CD4-positive, alpha-beta T cell treated with Interleukin-6 for 4 hours (primary cell): ENCODE measurements at places on chromosomes 11 and 22.

DNA sequence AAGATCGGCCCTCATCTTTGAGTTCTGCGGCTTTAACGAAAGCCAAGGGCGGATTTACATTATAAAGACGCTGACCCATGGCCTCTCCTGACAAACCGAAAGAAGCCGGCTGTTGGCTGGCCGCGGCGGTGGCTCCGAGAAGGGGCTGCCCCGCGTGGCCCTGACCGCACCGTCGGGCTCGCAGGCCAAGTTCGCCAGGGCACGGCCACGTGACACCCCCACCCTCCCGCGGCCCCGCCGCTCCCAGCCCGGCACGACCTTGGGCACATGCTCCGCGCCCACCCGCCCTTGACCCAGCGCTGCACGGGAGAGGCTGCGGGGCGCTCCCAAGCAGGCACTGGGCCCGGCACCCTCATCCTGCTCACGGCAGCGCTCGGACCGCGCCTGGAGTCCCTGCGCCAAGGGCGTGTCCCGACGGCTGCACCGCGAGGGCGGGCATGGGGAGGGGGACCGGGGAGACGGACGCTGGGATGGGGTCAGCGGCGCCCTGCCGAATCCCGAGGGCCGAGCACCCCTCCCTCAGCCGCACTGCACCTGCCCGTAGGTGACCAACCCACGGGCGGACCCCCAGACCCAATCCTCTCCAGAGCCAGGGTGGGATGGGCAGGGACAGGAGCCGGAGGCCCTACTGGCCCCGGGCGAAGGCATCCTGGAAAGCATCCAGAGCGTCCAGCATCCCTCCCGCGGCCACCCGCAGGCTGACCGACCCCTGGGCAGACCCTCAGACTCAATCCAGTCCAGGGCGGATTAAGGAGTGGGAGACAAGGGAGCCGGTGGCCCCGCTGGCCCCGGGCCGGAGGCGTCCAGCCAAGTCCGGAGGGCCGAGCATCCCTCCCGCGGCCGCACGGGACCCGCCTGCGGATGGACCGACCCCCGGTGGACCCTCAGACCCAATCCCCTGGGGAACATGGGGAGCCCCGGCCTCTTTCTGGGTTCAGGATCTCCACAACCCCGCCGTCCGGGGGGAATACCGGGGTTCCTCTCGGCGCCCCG lies 759 bp downstream of the CPT1A start:
- DNase-seq, result peak; percentile 30

DNA sequence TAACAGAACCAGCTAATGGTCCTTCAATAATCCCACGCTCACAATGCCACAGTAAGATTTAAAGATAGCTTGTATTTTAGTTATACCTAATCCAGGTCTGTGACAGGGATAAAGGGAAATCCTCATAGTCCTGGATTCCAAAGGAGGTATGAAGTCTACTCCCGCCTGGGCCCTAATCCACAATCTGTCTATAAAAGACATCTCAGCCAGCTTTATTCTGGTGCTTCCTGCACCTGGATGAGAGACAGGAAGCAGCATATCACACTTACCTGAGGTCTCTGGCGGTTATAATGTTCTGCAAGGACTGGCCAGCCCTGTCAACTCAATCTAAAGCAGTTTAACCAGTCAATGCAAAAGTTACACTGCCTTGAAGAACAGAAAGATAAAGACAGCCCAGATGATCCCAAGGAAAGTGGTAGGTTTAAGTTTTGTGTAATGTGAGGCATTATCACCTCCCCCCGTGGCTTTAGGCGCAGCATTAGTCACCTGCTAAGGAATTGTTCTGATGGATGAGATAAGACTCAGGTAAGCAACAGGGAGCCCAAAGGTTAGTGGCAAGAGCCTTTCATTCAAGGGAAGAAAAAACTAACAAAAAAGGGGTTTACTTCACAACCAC lies 57.6 kb downstream of the PLEKHA7 start:
- DNase-seq, result no peak

DNA sequence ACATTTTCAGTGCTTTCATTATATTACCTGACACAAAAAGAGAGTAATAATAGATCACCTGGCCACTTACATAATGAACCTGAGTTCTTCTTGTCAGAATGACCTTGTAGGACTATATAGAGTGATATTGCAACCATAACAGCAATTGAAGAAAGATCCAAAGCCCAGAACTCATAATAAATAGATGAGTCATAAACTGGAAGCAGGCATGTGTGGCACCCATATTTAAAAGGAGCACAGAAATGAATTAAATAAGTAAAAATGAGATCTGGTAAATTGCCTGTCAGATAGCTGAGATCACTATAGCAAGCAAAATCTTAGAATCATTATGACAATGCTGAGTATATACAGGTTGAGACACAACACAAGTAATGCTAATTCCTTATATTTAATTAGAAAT lies 331.8 kb downstream of the AASDHPPT start:
- no peak for DNase-seq

DNA sequence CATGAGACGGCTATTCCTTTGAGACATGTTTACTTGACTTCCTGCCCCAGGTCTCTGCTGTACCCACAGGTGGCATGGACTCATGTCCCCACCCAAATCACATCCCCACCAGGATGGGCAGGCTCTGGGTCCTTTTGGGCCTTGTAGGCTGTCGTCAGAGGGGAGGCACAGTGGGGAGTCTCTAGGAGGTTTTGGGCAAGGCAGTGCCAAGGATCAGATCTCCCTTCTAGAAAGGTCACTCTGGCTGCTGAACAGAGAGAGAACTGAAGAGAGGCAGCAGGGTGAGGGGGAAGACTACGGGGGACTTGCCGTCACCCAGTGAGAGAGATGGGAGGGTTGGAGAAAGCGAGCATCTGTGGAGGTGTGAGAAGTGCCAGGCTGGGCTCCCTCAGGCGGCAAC lies 4.6 kb upstream of the KCNQ1OT1 start:
- no peak for DNase-seq

DNA sequence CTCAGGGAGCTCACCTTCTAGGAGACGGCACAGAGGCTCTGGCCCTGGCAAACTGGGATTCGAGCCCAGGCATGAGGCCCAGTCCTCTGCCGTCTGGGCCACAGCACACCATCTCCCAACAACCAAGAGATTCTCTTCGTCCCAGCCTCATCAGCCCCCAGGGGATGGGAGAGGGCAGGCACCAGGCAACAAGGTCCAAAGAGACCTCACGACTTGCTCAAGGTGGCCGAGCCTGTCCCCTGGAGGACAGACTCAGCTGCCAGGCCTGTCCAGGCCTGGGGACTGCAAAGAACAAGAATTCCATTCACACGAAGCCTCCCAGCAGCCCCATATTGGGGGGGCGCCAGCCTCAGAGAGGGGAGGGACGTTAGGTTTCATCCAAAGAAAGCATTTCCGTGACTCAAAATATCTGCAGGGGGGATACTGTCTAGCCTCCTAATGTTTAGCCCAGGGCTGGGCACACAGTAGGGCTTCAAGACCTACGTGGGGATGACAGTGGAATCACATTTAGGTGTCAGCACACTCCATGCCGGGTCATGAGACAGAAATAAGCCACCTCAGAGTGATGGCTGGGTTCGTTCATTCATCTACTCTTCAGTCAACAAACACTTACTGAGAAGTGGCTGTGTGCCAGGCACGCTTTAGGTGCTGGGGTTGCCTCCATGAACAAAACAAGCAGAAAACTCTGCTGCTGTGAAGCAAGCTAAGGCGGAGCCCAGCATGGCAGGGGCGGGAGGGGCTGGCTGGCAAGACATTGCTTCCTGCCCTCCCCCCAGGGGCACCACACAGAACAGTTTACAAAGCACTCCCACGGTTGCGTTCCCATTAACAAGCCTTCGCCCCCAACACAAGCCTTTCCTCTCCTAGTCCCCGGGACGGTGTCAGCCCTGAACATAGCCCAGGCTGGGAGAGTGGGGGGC lies 1.2 kb downstream of the CARNS1 start:
- peak; percentile 93 for DNase-seq

DNA sequence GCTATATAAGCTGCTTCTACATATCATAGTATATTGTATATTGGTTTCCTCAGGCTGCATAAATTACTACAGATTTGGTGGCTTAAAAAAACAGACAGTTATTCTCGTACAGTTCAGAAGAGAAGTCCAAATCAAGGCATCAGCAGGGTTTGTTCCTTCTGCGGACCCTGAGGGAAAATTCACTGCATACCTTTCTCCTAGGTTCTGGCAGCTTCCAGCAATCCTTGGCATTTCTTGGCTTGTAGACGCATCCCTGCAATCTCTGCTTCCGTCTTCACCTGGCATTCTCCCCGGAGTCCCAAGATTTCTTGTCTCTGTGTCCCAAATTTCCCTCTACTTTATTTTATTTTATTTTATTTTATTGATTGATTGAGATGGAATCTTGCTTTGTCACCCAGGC lies 142.8 kb downstream of the COMMD9 start:
- no peak for DNase-seq

GRCh38 chr11:108853151-108853550 lies 188.3 kb downstream of the DDX10 start:
- DNase-seq, result no peak

DNA sequence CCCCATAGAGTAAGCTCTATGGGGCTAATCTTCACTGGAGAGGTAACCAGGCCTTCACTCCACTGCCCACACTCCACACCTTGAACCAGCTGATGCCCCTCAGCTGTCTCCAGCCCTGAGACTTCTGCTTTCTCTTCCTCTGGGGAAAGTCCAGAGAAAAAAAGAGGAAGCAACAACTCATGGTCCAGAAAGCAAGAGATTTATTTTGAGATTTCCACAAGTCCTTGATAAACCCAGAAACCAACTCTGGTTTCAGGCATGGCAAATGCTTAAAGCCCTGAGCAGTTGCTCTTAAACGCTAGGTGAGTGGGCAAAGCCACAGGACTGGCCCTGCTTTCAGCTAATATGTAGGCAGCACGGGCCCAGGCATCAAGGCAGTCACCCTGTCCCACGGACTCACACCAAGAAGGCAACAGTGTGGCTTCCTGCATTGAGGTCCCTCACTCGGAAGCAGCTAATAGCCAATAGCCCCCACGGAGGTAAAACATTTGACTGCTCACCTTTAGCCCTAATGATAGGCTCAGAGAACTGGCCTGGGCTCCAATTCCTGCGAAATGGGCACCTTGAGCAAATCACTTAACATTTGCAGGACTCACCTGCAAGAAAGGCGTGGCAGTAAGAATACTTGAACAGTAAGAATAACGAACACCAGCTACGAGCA lies 4.3 kb downstream of the CYB561A3 start:
- DNase-seq, result no peak

DNA sequence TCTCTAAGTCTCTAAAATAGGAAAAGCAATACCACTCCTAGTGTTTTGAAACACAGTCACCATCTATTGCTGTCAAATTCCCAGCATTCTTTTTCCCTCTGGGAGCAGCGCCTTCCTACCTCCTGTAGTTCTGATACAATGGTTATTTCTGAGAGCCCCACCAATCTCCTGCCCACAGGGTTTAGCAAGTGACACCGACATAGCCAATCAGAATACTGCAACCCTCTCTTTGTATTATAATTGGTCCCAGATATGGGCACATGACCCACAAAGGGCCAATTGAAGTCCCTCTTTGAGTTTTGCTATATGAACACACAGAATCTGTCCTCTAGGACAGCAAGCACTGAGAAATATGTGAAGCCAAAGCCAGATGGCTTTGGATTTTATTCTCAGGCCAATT lies 16.9 kb upstream of the ARHGAP42 start:
- no peak for DNase-seq

DNA sequence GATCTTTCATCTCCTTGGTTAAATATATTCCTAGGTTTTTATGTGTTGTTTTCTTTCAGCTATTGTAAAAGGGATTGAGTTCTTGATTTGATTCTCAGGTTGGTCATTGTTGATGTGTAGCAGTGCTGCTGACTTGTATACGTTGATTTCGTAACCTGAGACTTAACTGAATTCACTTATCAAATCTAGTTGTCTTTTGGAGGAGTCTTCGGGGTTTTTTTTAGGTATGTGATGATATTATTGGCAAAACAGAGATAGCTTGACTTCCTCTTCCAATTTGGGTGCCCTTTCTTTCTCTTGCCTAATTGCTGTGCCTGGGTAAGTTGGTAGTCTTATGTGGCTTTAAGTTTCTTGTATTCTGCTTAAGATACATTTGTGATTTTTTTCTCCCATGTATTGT lies 52.8 kb downstream of the CBL start:
- DNase-seq, result no peak

GRCh38 chr11:9760193-9760575 lies 96.3 kb downstream of the SWAP70 start:
- no peak for DNase-seq

DNA sequence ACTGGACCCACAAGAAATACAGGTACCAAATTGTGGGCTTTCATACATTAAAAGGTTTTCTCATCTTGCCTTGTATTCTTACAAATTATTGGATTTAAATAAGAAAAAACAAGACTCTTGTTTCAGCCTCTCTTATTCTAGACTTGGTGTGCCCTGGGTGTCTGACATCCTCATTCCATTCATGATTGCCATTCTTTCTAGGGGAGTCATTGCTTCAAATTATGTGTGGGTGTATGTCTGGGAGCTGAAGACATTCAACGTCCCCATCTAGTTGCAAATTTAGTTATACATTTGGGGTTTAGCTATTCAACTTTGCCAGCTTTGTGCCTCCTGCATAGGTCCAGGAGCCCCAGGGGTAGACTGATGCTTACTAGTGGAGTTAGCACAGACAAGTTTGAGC lies 18.1 kb downstream of the MAML2 start:
- no peak for DNase-seq

GRCh38 chr11:100876815-100877520 lies 189.9 kb downstream of the ARHGAP42 start:
- no peak for DNase-seq

- DNase-seq, result no peak
These were observed 16.9 kb upstream of the SLC3A2 start for GRCh38 chr11:62863687-62864335.

- no peak for DNase-seq
These were observed 128.6 kb upstream of the THY1 start for GRCh38 chr11:119551420-119552105.

DNA sequence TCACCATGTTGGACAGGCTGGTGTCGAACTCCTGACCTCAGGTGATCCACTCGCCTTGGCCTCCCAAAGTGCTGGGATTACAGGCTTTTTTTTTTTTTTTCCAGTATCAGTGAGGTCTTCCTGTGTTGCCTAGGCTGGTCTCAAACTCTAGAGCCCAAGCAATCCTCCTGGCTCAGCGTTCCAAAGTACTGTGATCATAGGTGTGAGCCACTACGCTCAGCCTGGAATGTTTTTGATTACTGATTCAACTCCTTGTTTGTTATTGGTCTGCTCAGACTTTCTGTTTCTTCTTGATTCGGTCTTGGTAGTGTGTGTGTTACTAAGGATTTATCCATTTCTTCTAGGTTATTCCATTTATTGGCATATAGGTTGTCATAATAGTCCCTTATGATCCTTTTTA lies 31.3 kb downstream of the NAGA start:
- DNase-seq, result no peak

GRCh38 chr22:36470994-36471331 lies 10.5 kb downstream of the TXN2 start:
- DNase-seq, result no peak
